Nucleus accumbens (tissue), 56 donors: ENCODE measurements at places on chromosomes 7 and 10.

- no peak for DNase-seq
Measured at GRCh38 chr7:63106506-63107388, 891.9 kb upstream of the ZNF722 start.

DNA sequence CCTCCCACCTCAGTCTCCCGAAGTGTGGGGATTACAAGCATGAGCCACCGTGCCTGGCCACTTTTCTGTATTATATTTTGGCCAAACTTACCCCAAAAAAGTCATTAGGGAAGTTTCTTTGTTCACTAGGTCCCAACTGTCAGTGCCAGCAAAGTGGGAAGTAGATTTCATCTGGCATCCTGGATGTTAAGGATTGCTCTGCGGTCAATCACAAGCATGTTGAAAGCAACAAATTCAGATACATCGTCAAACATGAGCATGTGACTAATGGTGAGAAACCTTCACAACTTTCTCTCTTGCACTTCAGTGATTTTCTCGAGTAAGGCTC, 14.3 kb upstream of the LRRC17 start:
- DNase-seq, result no peak

DNA sequence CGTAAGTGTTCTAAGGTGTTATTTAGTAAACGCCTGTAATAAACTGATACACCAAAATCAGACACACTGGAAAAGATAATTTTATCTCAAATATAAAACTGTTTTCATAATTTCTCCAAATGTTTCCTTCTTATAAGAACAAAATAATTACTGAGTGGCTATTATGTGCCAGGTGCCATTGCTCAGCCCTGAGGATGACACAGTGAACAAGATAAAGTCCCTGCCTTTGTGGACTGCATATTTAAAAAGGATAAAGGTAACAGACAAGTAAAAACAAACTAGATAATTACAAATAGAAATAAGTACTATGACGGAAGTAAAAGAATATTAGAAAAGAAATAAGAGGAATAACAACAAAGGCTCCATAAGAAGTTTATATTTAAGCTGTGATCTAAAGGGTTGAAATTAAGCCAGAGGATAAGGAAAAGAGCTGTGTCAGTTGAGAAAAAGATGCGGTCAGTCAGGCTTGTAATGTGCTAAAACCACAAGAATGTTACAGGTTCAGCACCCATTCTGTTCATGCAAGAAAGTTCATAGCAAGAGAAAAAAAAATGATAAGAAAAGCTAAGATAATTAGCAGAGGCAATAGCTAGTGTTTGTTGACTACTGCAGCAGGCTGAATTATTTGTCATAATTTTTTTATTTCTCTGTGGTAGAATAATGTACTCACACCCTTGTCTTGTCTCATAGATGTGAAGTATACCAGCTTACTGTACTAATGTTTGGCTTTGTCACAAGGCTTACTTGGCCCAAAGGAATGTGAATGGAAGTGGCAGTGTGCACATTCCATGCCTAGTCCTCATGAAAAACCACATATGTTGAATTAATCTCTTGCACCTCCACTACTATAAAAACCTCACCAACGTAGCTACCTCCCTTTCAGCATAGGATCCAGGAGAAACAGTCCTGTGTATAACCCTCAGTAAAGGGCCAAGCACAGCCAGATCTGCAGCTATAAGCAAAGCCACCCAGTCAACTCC, 75.1 kb downstream of the CRPPA start:
- DNase-seq, result no peak

DNA sequence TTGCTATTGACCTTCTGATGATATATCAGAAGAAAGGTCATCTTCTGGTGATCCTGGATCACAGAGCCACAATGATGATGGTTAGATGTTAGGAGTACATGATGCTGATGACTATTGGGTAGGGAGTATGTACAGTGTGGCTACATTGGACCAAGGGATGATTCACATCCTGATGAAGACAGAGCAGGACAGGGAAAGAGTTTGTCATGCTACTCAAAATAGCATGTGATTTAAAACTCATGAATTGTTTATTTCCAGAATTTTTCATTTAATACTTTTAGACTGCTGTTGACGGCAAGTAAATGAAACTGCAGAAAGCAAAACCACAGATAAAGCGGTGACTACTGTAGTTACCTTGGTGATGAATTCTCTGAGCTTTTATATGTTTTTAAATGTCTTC, 397.3 kb downstream of the PPP1R3A start:
- no peak for DNase-seq

- DNase-seq, result no peak
Measured at GRCh38 chr10:70295321-70295720, 11.5 kb upstream of the NPFFR1 start.

- no peak for DNase-seq
Measured at GRCh38 chr7:27533652-27534081, 129.0 kb downstream of the HIBADH start.

- DNase-seq, result no peak
Measured at GRCh38 chr10:3895045-3895631, 110.1 kb upstream of the KLF6 start.

DNA sequence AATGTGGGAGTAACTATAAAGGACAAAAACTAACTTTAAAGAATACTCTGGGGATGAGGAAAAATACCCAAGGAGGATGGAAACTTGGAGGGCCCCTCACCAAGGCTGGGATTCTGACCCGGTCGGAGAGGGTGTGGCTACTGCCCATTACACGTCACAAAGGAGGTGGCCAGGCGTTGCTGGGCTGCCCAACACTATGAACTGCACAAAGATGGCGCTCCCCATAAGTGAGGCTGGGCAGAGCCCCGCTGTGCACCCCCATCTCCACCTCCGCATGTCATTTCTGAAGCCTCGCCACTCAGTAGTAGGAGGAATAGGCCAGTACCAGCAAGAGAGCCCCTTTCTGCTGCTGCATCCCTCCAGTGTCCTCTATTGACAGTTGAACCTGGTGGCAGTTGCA, 290.1 kb upstream of the ZNF32 start:
- DNase-seq, result no peak

DNA sequence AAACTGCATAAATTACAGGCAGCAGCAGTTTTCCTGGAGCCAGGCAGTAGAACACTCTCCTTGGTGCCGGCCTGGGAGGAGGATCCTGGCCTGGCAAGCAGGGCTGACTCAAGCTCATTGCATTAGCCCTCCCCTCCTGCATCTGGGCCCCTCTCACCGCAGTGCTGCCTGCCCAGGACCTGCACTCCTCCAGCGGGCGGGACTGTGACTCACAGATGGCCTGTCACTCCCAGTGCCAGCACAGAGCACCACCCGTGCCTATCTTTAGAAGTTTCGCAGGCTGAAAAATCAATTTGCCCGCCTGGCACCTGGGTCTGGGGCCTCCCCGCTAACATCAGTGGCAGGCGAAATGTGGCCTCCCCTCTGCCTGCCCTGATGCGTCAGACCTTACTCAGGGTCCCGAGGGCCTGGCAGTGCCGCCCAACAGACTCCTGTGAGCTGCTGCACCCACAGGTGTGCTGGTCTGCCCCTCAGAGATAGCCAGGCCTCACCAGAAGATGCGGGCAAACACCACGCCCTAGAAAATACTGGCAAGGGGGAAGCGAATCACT, 123.8 kb downstream of the KCNMA1 start:
- DNase-seq, result peak; percentile 31

- no peak for DNase-seq
Measured at GRCh38 chr10:129878835-129879234, 85.2 kb downstream of the EBF3 start.

- no peak for DNase-seq
Measured at GRCh38 chr7:1106793-1107421, 19.0 kb downstream of the GPER1 start.

DNA sequence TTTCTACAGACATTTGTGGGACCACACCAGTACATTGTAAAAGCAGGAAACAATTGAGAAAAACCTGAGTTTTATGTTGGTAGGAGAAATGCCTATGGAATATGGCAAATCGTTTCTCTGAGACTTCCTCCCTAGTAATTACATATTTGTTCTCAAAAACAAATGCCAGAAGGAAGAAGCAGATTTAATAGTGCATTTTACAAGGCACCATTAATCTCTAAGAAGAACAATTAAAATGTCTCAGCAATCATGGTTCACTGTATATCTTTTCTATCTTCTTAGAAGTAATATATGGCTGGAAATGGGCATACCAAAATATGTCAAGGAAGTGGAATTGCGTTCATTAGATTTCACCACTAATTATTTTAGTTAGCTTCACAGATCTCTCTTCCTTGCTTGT, 13.3 kb downstream of the CAV1 start:
- DNase-seq, result no peak

GRCh38 chr10:3995302-3996210, 210.5 kb upstream of the KLF6 start:
- no peak for DNase-seq

GRCh38 chr7:129741743-129742213, 130.3 kb downstream of the NRF1 start:
- DNase-seq, result no peak

DNA sequence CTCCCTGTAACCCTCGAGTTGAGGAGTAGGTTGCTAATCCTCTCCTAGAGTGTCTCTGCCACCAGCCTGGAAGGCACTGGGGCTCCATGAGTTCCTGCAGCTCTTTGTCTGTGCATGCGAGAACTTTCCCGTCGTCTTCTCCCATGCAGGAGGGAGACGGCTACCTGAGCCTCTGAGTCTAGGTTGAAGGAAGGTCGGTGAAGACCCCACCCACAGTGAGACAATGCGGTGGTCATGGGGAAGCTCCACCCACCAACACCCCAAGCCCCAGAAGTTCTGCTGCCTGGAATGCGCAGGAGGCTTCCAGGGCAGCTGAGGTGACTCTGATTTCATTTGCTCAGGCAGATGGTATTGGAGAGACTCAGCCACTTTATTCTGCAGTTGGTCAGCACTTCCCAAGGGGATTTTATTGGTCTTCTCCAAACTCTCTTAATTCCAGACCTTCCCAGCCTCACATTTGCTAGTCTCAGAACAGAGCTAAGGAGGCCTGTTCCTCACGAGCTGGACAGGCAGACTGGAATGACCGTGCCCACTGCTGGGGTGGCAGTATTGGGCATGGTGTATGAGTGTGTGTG, 36.5 kb downstream of the PTPRE start:
- DNase-seq, result no peak

- DNase-seq, result no peak
Measured at GRCh38 chr10:64385355-64385754, 864.2 kb downstream of the REEP3 start.

- no peak for DNase-seq
Measured at GRCh38 chr10:87694011-87694794, 34.5 kb downstream of the PAPSS2 start.

DNA sequence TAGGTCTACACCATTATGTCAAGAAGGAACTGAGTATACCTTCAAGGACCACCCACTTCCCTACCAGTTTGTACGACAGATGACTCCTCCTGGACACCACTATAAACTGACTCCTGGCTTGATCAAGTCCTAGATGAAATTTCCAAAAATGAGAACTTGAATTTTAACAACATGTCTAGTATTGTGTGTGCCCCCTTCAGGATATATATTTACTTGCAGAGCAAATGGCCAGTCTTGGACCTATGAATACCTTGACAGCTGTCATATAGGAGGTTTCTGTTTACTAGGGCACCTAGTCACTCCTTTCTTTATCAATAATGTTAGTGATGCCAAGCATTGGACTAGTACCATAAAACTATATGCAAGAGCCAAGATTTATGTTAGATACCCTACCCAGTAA, 94.1 kb upstream of the TMEM26 start:
- DNase-seq, result no peak

DNA sequence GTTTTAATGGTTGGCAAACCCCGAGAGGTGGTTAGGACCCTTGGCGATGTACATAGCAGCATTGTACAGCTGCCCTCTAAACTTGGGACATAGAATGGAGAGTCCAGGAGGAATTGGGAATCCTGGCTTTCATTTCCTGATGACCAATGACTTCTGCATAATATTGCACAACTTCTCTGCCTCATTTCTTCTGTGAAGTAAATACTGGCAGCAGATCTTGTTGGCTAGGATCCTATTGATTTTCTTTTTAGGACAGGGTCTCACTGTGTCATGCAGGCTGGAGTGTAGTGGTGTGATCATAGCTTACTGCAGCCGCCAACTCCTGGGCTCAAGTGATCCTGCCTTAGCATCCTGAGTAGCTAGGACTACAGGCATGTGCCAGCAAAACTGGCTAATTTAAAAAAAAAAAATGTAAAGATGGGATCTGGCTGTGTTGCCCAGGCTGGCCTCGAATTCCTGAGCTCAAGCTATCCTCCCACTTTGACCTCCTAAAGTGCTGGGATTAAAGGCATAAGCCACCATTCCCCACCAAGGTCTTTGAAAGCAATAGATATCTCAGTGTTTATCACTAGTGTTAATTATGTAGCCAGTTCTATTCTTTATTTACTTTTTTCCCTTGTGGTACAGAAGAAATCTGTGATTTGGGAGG, 58.1 kb downstream of the PODXL start:
- no peak for DNase-seq

DNA sequence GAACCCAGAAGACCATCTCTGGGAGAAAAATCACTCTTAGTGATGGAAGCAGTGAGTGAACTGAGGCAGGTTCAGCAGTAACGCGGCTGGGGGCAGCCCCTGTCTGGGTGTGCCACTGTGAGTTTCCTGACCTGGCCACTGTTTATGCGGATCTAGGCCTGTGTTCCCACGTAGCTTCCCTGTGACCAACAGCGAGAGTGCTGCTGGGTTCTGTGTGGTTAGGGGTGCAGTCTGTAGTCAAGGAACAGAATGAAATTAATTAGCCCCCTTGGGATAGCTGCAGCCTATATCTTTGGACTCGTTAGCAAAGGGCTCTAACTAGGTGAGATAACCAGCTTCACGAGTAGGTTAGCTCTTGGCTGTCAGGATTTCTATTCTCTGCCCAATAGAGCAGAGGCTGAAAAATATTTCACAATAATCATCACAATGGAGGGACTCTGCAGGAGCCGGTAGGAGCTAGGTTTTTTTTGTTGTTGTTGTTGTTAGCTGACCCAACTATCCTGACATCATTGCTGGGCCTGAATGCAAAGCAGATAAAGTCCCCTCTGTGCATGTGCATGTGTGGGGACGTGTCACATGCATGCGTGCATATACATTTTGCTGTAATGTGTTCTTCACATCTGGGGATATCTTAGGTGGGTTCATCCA, 164.9 kb downstream of the TMEM178B start:
- no peak for DNase-seq

DNA sequence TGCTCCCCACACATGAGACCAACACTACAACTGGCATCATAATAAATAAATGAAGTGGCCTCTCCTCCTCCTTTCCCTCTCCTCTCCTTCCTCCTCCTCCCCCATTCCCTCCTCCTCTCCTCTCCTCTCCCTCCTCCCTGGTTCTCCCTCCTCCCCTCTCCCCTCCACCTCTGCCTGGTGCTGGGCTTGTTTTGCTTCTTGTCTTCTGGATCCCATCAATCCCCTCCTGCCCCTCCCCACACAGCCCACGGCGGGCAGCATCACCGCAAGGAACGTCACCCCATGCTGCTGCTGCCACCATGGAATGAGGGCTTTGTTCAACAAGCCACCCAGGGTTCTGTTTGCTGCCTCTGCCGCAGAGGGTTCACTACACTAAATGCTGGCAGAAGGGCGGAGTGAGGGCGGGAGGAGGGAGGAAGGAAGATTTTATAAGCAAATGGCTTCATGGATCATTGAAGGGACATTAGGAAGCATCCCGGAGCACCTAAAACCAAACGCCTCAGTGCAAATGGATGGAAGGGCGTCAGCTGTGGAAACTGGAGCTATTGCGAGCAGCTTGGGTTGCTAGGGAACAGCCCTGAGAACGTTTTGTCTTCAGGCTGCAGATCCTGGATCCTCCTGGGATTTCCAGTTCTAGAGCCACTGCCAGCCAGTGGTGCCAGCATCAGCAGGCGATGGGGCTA, 379.7 kb upstream of the ZMIZ1 start:
- peak; percentile 31 for DNase-seq
